ENCODE measurements at places on chromosomes 12 and 14.

DNA sequence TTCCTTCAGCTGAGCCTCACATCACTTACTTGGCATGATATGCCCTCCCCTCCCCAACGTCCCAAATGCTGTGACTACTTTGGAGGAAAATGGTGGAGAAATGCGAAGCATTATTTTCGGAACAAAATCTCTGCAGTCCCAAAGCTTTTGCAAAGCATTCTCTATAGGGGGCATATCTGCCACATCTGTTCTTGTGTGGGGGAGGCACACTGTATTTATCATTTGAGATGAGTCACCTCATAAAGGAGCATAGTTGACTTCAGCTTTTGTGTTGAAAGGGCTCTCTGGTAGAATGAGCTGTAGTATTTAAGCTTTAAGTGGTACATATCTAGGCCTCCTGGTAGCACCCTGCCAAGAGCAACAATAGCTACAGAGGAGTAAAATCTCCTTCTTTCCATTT, 447.5 kb downstream of the ADAMTS20 start:
- no peak for DNase-seq

DNA sequence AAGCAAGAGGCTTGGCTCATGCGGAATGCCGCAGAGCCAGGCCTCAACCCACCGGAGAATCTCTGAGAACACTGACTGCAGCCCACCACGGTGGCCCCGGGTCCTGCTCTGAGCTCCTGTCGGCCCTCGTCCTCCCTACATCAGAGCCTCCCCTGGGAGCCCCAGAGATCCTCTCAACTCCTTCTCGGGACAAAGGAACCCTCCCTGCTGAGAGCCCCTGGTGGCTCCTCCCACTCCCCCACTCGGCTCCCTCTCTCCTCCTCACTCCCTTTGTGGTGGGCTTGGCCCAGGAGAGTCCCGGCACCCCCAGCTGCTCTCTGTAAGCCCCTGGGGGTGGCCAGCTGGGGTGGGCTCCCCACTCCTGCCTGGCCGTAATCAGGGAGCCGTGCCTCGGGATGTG, 11.1 kb upstream of the INF2 start:
- DNase-seq: no peak

- DNase-seq: no peak
These were observed 20.2 kb downstream of the KLHL28 start for GRCh38 chr14:44941591-44941990.

GRCh38 chr12:19236656-19237055, 107.1 kb downstream of the PLEKHA5 start:
- no peak for DNase-seq

DNA sequence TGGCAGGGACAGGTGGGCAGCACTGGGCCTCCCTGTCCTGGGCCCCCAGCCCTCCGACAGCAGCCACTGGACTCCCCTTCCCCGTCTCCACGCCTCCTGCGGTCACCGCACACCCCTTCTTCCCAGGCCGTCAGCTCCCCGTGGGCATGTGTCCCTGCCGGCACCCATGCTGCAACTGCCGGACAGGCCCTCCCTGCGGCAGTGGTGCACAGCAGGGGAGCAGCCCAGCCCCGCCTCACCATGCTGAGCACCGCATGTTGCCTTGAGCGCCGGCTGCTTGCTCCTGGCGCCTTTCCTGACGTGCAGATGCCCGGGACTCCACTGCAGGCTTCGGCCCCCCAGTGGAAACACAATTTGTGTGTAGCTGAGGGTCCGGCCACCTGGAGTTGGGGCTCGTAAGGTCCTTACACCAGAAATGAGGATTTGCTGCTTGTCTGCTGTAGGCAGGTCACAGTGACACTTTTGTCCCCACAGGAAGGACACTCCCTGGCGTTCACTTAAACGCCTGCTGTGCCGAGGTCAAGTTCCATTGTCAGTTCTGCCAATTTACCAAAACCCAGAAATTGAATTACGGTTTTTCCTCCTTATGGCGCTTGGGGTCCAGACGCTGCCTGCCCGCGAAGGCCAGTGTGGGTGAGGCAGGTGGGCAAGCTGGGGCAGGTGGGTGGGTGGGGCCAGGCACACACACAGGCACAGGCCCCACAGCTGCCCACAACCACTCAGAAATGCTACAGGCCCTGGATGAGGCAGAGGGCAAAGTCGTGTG, 28.2 kb upstream of the MMP17 start:
- no peak for DNase-seq

DNA sequence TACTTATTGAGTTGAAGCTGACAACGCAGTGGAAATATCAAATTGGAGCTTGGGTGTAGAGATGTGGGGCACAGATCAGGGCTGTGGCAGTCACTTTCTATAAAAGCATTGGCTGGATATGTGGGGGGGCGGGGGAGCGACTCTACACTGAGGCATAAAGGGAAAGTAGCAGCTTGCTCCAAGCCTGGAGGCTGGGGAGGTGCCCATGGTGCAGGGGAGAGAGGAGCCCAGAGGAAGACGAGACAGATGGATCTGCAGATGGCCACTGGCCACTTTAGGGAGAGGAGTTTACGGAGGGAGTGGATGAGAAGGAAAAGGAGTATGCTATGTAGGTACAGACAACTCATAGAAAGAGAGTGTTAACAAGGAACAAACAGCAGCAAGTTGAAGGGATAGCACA, 13.5 kb upstream of the NGB start:
- DNase-seq: no peak

- no peak for DNase-seq
These were observed 1.0 kb downstream of the ZDHHC22 start for GRCh38 chr14:77140359-77141213.

DNA sequence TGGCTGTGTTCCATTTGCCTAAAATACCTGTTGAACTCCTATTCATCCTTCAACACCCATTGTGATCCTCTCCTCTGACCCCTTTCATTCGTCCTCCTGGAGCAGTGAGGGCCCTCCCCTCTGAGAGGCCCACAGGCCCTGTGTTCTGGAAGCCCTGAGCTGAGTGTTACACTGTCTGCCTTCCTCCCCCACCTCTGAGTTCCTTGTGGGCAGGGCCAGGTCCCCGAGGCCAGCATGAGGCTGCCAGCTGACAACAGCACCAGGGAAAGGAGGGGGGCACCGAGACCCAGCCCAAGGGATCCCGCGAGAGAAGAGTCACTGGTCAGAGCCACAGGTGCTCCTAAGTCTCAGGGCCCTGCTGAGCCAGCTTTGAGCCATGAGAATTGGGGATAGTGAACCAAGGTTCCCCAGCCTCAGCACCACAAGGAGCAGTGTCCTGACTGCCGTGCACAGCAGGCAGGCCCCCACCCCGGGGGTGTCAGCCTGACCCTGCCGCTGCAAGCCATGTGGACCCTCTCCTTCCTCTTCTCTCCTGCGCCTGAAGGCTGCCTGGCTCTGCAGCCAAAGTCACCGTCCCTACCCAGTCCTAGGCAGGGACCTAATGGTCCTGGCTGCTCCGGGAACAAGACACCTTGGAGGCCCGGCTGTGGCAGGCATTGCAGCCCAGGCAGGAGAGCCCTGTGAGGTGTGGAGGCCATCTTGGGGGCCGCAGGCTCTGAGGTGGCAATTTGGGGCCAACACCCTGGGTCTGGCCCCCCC, 52.5 kb downstream of the BEGAIN start:
- DNase-seq: no peak

GRCh38 chr12:19196959-19197630, 67.6 kb downstream of the PLEKHA5 start:
- DNase-seq: no peak

DNA sequence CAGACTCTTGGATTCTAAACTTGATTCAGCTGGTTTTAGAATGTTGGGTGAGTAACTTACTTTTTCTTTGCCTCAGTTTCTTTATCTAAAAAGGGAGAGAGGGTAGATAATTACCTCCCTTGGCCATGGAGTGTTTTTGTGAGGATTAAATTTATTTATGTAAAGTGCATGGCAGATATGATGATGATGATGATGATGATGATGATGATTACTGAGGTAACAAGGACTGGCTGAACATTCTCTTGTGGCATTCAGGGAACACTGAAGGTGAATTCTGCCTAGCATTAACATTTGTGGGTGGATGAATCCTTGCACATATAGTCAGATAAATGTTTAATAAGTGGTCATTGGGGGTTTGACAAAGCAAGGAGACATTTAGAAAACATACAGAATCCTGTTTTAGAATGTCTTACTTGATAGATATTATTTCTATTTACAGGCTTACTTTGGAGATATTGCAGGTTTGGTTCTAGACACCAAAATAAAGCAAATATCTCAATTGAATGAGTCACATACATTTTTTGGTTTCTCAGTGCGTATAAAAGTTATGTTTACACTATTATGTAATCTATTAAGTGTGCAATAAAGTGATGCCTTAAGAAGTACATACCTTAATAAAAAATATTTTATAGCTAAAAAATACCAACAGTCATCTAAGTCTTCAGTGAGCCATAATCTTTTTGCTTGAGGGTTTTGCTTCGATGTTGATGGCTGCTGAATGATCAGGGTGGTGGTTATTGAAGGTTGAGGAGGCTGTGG, 123.2 kb downstream of the SNAPC1 start:
- no peak for DNase-seq

DNA sequence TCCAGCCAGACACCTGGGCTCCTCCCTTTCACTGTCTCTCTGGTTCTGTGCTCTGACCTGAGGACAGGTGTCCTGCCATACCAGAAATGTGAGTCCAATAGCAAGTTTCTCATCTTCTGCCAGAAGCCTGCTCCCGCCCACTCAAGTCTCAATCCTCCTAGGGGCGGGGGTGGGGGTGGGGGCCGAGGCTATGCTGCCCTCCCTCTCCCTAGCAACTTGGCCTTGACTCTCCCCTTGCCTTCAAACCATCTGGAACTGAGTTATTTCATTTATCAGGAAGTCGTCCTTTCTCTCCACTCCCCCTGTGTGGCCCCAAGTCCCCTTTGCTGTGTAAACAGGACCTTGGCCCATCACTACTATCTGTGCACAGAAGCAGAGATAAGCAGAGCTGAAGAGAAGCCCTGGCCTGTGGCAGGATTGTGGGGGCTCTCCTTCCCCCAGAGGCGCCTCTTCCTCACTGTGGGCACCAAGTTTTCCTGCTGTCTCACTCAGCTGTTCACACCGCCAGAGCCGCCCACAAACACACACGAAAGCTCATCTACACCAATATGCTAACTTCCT, 117.1 kb downstream of the DPF3 start:
- DNase-seq: no peak

- no peak for DNase-seq
These were observed 6.0 kb downstream of the GAPDH start for GRCh38 chr12:6540181-6540877.

Data from GOT3 (cell line).